Naive thymus-derived CD8-positive, alpha-beta T cell (primary cell): ENCODE measurements at places on chromosomes 3 and 15.

- DNase-seq, result no peak
- no peaks in the 10 kb centered on the region for H3K27me3 ChIP-seq
- no peak overlapping the region for H3K27ac ChIP-seq
- H3K36me3 ChIP-seq, result peaks cover 14% of the 10 kb centered on the region
- peaks cover 3% of the 10 kb centered on the region for H3K4me1 ChIP-seq
- no peak overlapping the region for H3K4me3 ChIP-seq
Measured at GRCh38 chr3:143596957-143597642, 251.2 kb downstream of the SLC9A9 start.

- peaks cover 5% of the 10 kb centered on the region for H3K36me3 ChIP-seq
- H3K4me3 ChIP-seq, result peak overlapping the region; percentile 20
- DNase-seq, result no peak
- no peaks in the 10 kb centered on the region for H3K27me3 ChIP-seq
- peaks cover 12% of the 10 kb centered on the region for H3K4me1 ChIP-seq
- H3K27ac ChIP-seq, result peak overlapping the region; percentile 59
Measured at GRCh38 chr15:64070965-64071851, 22.4 kb downstream of the CIAO2A start.

DNA sequence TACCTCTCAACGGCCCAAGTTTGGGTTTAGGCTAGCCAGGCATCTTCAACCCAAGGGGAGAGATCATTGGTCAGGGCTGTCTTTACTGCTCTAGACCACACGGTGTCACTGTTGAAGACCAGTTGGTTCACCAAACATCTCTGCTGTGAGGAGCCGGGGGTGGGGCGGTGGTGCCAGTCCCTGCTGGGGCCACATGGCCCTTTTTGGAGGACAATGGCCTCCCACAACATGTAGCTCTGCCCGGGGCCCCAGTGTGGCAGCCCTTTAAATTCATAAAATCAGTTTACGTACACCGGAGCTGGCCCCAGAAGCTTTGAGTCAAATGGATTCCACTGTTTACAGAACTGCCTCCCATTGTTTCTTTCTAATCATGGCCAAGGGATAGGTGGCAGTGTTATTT is 19.1 kb upstream of the TM4SF18 start:
- DNase-seq, result no peak
- no peaks in the 10 kb centered on the region for H3K4me1 ChIP-seq
- H3K27me3 ChIP-seq, result peaks cover 3% of the 10 kb centered on the region
- no peak overlapping the region for H3K27ac ChIP-seq

DNA sequence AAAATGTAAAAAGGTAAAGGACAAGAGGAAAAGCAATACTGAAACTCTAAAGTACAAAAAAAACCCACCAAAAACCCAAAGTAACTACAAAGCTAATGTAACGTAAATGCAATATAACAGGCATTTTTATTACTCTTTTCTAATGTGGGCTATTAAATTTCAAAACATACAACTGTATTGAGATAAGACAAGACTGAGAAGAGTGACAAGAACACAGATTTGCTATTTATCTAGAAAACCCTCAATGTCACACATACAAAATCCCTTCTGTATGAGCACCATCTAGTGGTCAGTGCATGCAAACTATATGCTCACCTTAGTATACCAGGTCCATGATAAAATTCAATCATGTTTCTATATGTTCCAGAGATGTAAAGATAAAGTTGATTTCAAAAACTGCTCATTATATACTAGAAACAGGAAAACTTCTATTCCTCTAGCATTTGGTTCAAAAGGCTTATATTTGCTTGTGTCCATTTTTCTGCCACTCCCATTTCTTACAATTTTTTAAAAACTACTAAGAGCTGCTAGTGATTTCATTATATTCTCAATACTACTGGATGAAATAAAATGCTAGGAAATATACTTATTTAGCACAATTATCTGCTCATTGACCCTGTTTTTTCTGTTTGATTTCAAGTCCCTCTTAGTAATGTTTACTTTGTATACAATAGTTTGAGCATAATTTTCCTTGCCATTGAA is 111.4 kb downstream of the DLG1 start:
- H3K27me3 ChIP-seq, result no peaks in the 10 kb centered on the region
- H3K4me1 ChIP-seq, result peaks cover 11% of the 10 kb centered on the region
- no peak overlapping the region for H3K4me3 ChIP-seq
